Activated CD8-positive, alpha-beta memory T cell treated with anti-CD3 and anti-CD28 coated beads for 1 hour (primary cell): ENCODE measurements at places on chromosomes 2 and 18.
A peak's percentile ranks its signal among the peaks of the same experiment; 100 is the strongest.

GRCh38 chr2:216620786-216621185 is 12.4 kb upstream of the IGFBP2 start:
- DNase-seq = no peak

- DNase-seq = no peak
These were observed 109.8 kb upstream of the ZNF516 start for GRCh38 chr18:76604935-76605240.

- DNase-seq = no peak
These were observed 241.4 kb downstream of the KCNS3 start for GRCh38 chr2:18119883-18120282.

GRCh38 chr2:45806563-45807358 is 155.3 kb downstream of the PRKCE start:
- DNase-seq = no peak

DNA sequence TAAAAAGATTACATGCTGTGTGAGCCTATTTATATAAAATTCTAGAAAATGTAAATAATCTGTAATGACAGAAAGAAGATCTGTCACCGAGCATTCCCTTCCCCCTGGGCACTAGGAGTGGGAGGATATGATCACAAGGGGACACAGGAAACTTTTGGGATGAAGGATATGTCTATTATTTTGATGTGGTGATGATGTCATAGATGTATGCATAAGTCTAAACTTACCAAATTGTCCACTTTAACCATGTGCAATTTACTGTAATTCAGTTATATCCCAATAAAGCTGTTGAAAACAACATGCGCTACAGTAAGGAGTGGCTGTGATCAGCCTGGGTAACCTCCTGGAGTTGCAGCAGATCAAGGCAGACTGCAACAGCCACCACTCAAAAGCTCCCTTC is 148.9 kb downstream of the ZBTB7C start:
- no peak for DNase-seq

DNA sequence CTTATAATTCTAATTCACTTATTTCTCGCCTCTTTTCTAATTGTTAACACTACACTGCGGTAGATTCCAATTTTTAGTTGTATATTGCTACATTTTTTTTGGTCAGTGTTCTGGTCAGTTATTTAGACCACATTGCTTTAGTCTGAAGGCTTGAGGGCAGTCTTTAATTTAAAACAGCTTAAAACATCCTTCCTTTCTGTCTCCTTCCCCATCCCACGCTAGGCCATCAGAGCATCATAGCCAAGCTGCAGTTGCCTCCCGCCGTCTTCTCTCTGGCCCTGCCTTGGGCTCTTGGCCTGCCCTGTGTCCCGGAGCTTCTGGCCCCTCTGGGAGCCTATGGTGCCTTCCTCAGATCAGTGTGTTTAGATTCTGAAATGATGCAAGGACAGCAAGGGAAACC is 52.6 kb upstream of the GLI2 start:
- DNase-seq = no peak

GRCh38 chr2:6073191-6074088 is 381.3 kb downstream of the SOX11 start:
- DNase-seq = no peak

- DNase-seq = no peak
These were observed 18.9 kb upstream of the ALLC start for GRCh38 chr2:3639015-3639630.

DNA sequence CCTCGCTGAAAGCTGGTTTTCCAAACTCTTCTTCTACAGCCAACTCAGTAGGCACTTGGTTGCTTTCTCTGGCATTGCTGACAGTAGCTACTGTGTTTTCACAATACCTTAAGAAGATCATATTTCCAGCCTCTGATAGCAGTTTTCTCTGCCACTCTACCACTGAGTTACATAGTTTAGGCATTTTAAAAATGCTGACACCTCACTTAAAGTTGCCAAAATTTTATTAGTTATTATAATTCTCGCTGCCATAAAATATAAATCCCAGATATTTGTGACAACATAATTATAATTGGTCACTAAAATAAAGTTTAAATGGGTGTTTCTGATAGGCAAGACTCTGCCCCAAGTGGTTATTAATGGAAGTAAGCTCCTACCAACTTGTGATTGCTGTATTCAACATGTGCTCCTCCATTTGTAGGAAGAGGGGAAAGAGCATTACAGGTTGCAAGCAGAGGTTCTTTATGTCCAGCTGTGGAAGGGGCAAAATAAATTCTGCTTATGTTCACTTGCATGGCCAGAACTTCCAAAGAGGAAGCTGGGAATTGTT is 1202.8 kb downstream of the CNTNAP5 start:
- DNase-seq = no peak

GRCh38 chr18:70653671-70654070 is 364.8 kb downstream of the SOCS6 start:
- DNase-seq = no peak

DNA sequence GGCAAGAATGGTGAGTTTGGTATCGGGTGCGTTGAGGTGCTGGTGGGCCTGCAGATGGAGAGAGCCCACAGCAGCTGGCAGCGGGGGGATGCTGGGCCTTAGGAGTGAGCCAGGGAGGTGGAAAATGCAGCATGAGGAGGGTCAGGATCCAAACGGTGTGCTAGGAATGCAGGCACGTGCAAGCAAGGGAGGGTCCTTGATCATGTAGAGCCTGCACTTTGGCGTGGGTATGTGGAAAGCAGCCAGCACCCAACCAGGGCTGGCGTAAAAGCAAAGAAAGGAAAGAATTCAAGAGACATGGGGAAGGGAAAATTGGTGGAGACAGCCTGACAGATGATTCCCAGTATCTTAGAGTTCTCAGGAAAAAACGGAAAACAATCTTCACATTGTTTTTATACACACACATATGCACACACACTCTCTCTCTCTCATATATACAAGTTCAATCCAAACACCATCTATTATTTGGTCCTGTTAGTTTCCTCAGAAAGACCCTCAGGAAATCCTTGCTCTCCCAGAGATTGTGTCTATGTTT is 46.3 kb downstream of the LTBP1 start:
- DNase-seq = no peak

- DNase-seq = no peak
These were observed 126.2 kb downstream of the DPP4 start for GRCh38 chr2:161947836-161948235.

- peak; percentile 22 for DNase-seq
These were observed 54.8 kb upstream of the CREB1 start for GRCh38 chr2:207474863-207475485.

- no peak for DNase-seq
These were observed 257.7 kb downstream of the PTGR3 start for GRCh38 chr18:74951165-74951760.

- DNase-seq = no peak
These were observed 316.9 kb upstream of the REV1 start for GRCh38 chr2:99806758-99807157.

DNA sequence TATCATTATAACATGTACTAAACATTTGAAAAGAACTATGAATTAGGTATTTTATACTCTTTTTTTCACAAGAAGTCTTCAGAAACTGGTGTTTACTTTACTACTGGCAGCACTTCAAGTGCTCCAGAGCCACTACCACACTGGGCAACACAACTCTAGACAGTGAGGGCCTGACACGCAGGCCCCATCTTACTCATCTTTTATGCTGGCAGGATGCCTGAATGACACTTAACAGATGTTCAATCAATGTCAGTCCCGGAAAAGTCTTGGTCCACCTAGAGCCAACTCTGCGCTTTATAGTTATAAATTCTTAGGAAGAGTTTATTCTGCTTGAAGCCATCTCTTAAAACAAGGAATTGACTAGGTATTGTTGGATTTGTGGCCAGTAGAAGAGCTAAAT is 8.7 kb upstream of the WIPF1 start:
- DNase-seq = no peak

DNA sequence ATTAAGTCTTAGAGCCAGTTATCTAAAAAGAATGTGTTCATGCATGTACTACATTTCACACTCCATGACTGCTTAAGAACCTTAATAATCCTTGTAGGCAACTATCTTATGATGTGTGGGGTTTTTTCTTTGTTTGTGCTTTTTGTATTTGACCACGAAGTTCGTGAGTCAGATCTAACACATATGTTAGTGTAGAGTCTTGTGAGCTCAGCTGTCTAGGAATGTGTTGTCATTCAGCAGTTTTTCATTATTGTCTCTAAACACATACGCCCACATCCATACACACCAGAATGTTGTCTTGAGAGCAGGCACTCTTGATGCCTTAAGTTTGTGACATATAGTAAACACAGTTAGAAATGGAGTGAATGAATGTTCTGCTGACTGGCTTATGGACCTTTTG is 38.4 kb downstream of the CAB39 start:
- no peak for DNase-seq

- DNase-seq = no peak
These were observed 91.9 kb upstream of the CXCR4 start for GRCh38 chr2:136209561-136210454.

- DNase-seq = no peak
These were observed 27.6 kb downstream of the UBXN2A start for GRCh38 chr2:23967846-23968245.

GRCh38 chr18:10332452-10332851 is 122.0 kb upstream of the APCDD1 start:
- DNase-seq = no peak

- DNase-seq = no peak
These were observed 787 bp upstream of the ADGRF3 start for GRCh38 chr2:26347286-26347865.

DNA sequence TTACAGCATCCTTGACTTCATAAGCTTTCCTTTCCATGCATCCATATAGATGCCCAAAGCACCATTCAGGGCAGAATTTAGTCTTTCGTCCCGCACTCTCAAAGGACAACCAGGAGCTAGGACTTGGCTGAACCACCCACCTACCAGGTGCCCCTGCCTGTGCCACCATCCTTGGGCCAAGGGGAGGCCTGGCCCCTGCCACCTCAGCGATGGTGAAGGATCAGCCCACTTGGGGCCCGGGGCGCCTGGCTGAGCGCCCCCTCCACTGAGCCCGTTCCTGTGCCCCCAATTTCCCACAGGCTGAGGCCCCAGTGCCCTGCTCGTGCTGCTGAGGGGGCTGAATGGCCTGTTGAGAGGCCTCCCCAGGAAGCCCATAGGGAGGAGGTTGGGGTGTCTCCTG is 33.3 kb upstream of the ALPP start:
- no peak for DNase-seq

- DNase-seq = no peak
These were observed 404.4 kb upstream of the MEIS1 start for GRCh38 chr2:66030553-66030952.

DNA sequence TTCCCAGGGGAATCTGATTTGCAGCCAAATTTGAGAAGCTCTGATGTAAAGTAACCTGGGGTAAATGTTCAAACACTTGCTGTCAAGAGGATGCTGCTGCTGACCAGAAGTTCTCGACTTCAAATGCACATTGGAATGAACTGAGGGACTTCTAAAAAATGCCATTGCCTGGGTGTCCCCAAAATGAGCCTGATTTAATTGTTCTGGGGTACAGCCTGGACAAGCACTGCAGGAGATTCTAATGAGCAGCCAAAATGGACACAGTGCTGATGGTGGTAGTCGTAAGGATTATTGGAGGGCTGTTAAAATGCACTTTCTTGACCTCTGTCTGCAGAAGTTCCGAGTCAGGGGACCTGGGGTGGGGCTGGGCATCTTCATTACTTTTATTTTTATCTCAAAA is 49.5 kb downstream of the LIPG start:
- DNase-seq = no peak

DNA sequence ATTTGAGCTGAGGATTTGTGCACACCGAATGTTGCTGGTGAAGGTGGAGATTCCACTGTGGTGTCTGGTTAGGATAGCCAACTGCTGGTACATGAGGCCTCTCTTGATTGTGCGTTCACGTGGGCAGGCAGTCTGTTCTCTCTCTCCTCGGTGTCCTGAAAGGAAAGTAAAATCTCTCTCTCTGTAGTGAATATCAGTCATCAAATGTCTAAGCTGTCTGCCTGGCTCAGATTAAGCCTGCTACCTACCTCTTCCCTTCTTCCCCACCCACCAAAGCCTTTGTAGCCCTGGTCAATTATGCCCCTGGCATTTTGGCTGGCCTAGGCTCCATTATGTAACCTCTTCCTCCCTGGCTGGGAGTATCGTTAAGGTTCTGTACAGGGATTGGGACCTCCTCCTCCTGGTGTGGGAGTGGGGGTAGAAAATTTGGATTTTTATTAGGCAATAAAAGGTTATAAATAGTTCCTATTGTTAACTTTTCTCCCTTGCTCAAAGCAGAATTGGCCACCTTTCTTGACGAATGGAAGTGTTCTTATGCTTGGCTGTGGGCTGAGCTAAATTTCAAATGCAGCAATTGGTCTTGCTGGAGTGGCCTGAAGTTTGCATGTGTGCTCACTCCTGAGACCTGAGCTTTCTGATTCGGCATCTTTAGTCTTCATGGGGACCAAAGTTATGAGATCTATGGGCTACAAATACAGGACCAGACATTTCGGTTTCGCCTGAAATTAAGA is 148.8 kb downstream of the WDSUB1 start:
- DNase-seq = no peak

GRCh38 chr2:41167014-41167413 is 715.1 kb upstream of the SLC8A1 start:
- DNase-seq = no peak
